ENCODE measurements at places on chromosomes 2 and 18.

DNA sequence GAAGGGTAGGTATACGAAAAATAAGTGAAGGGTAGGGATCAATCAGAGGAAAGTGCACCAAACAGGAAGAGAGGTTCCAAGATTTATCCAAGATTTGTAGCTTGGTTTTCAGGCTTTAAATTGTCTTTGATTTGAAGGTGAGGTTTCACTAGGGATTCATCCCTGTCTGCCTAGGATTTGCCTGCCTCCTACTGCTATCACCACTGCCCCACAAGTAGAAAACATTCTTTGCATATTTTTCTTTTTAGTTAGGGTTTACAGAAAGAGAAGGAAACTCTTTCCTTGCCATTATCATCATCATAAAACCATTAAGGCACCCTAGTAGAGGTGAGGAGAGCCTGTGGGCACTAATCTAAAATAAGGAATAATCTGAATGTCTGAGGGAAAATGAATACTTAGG lies 45.8 kb upstream of the TANC1 start:
- DNase-seq, result no peak

DNA sequence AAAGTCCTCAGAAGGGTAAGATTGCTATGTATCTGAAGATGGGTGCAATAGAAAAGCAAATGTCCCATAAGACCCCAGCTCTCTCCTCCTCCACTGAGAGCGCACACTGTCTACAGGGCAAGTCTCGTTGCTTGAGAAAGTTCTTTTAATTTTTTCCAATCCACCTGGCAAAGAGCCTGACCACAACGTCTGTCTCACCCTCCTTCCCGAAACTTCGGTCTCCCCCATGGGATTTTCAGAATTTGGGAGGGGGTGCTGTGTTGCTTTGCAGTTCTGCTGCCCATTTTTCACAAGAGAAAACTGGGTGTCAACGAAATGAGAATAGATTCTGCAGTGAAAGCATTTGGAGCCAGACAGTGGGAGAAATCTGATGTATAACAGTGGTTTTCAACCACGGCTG lies 40.4 kb downstream of the SERTAD2 start:
- DNase-seq, result no peak

- no peak for DNase-seq
Measured at GRCh38 chr18:78629426-78629825, 350.2 kb upstream of the SALL3 start.

DNA sequence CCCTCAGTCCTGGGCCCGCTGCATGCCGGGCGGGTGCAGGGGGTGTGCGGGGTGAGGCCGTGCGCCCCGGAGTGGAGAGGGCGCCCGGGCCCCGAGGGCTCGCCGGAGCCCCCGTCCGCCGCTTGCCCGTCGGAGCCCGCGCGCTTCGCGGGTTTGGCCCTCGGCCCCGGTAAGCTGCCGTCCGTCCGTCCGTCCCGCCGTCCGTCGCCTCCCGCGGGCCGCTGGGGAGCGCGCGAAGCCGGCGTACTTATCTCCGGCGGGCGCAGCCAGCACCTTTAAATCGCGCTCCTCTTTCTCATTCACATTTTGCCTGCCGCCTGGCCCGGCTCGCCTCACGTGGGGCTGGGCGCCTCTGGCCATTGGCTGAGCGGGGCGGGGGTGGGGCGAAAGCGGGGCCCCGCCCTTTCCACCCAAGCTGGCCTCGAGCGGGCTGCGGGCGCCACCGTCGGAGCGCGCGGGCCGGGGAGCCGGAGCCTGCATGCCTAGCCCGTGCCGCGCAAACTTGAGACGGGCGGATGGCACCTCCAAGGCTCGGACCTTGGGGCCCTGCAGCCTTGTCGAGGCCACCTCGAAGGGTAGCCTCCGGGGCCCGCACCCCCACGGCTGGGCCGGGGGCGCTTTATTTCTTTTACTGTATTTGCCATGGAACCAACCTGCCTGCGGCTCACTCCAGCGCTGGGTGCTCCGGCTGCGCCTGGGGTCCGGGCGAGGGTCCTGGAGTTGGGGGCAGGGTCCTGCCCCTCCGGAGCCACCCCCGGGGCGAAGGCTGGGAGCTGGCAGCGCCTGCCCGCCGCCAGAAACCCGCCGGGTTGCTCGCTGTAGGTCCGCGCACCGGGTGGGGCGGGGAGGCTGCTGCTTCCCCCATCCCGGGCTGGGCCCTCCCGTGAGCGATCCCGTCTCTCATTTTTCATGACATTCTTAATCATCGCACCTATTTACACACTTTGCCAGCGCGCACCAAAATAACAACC lies at the start of gene GBX2:
Gene GBX2 (minus strand): TSS at position 277 of the 971 bp plus-strand sequence. CDS start 415 bp downstream, outside the sequence.
- no peak for DNase-seq

GRCh38 chr2:121694398-121695170 lies 42.1 kb downstream of the NIFK start:
- no peak for DNase-seq

GRCh38 chr2:168311261-168311910 lies 64.0 kb upstream of the STK39 start:
- DNase-seq, result no peak

- DNase-seq, result no peak
Measured at GRCh38 chr18:47149457-47150028, 757 bp downstream of the HDHD2 start.

DNA sequence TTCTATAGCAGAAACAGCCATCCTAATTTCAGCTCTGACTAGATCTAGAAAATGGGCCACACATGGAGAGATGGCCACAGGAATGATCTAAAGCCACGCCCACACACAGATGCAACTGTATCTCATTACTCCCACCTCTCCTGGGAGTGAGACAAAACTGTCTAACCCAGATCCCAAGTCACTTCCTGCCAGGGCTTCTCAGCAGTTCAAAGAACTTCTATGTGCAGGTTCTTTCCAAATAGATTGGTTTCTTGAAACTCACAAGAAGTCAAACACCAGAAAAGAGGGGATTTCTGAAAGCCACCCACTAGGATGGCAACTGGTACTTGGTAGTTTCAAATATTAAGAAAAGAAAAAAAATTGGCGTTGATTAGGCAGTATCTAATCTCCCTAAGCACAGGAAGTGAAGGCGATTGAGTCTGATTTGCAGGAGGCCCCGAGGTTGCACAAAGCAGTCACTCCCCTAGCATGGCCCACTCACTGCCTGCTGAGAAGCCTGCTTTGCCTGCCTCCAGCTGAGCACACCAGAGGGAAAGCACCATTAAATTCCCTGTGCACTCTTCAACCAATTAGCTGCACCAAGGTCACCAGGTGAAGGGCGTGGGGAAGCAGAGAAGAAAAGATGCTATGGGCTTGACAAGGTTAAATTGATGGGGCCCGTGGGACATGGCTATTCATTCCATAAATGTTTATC lies 51.1 kb downstream of the PAPOLG start:
- DNase-seq, result no peak

DNA sequence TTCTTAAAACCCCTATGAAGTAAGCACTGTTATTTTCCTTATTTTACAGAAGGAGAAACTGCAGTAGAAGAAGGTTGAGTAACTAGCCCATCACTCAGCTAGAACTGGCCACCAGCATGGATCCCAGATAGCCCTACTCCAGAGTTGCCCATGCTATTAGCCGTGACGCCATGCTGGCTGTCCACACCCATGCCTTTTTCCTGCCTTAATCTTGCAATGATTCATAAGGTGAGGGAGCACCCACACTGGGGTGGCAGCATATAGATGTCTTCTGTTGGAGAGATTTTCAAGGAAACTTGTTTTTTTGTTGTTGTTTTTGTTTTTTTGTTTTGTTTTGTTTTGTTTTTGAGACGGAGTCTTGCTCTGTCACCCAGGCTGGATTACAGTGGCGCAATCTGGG lies 204.1 kb upstream of the HAAO start:
- no peak for DNase-seq

DNA sequence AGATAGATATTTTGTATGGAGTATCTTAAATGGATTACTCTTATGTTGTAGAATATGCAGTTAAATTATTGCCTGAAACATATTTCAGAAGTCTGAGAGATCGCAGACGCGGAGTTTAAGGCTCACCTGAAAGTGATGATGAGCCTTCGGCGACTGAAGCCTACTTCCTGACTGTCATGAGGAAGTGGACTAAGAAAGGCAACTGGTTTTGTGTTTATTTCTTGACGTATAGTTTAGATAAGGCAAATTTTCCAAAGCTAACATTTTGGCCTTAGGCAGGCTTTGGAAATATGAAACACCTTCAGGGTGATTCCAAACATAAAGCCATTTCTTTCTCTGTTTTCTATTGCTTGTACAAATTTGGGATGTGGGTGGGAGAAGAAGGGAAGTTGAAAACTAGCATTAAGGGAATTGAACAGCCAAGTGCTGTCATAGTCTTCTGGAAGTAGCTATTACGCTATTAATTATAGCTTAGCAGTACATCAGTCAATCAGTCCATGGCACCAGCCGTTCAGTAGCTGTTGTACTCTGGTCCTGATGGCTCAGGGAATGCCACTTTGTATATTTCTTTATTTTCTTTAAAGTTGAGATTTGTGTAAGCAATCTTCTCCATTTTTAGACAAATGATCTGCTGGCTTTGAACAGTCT lies 1.5 kb downstream of the GRHL1 start:
- DNase-seq, result no peak

- DNase-seq, result peak; percentile 89
Measured at GRCh38 chr2:73176881-73177644, 25.3 kb upstream of the NOTO start.

DNA sequence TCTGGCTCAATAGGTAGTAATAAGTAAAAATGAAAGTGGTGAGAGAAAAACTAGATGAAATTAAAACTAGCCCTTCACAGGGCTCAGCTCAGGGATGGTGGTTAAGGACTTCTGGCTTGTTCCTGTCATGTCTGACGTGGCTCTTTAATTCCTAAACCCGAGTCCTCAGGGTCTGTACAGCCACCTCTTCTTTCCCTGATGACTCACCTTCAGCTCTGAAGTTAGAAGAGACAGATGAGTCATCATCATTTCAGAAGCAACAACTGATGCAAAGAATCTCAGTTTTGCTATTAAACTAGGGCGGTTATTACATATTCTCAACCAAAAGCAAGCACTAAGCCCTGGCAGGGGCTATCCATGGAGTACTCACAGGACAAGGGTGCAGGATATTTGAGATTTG lies 24.0 kb upstream of the ITGB6 start:
- DNase-seq, result no peak

GRCh38 chr2:207847807-207848544 lies 78.3 kb upstream of the FZD5 start:
- DNase-seq, result no peak

GRCh38 chr18:29004921-29005320 lies 828.0 kb upstream of the CDH2 start:
- no peak for DNase-seq

DNA sequence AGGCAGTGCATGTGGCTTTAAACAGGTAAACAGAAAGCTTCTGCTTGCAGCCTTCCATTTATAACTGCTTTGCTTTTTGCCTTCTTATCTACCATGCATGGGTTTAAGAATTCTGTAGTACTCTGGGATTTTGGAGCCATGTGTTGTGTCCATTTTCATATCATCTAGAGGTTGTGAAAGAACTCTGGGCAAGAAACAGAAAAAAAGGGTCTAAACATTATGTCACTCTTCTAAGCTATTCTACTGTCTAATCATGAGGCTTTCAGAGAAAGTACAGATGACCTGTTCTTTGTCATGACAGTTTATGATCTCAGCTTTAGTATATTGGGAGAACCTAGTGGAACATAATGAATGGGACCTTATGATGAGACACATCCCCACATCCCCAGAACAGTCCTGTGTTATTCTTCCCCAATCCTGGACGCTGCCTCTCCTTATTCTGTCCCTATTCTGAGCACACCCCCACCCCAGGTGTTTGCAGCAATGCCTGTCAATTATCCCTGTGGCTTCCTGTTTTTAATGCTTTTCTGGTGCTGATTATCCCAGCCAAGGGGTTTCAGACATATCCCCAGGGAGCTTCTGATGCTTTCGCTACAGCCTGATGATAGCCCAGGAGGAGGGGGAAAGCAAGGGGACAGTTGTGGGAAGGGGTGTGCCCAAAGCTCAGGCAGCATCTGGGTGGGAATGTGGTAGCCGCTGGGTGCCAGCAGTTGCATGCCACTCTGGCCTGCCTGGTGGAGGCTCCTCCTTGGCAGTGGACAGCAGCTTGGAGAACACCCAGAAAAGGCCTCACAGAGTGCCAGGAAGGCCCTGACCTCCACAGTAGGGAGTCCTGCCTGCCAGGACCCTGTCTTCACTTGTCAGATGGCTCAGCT lies 169.5 kb upstream of the MAP3K20 start:
- DNase-seq, result no peak

DNA sequence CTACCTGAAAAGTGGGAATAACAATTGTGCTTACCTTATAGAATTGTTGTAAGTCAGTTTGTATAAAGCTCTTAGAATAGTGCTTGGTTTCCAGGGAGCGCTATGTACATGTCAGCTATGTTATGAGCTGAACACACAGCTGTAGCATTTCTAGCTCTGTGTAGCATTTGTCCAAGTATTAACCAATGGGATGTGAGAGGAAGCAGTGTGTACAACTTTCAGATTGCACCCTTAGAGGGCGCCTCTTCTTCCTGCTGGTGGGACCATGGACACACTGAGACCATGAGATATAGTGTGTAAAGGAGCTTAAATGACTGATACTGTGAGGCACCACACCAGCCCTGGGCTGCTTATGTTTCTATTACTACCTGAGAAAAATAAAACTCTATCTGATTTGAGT lies 380.2 kb downstream of the LNPK start:
- no peak for DNase-seq

DNA sequence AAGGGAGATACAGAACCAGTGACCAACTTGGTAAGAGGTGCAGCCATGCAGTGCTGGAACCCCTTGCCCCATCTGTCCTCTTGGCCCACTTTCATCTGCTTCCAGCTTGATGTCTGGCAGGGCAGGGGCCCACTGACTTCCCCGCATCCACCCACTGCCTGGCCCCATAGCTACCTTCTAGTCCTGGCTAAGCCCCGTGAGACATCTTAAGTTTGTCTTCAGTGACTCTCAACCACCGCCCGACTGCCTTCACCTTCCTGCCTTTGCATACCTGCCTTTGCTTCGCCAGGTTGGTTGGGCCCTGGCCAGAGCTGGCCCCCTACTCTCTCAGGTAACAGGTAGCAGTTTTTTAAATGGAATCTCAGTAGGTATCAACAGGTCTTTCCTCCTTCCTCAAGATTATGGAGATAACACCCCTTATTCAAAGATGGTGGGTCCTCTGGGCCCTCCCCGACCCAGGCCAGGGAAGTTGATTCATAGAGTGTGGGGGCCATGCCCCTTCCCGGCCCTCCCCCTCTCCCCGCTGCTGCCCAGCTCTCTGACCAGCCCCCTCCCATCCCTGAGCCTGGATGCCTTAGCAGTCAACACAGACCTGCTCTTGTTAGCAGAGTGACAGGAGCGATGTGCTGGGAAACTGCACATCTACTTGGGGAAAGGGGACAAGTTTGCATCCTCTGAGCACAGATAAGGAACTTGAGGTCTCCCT lies 2.8 kb downstream of the ARID5A start:
- no peak for DNase-seq
